ENCODE measurements at places on chromosomes 7 and 10.

DNA sequence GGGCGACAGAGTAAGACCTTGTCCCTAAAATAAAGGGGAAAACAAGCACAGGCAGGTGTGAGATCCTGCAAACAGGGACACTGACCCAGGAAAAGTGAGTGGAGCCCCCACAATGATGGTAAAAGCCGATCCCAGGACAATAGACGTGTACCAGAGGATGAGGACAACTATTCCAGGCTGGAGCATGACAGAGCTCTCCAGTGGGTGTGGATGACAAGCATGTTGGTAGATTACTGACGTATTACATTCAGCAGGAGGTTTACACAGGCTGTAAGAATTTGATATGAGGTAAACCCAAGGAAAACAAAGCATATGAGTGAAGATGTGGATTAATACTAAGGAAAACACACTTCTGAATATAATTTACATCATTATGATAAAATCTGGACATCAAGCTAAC, 27.8 kb upstream of the SMURF1 start:
- no peak for DNase-seq

DNA sequence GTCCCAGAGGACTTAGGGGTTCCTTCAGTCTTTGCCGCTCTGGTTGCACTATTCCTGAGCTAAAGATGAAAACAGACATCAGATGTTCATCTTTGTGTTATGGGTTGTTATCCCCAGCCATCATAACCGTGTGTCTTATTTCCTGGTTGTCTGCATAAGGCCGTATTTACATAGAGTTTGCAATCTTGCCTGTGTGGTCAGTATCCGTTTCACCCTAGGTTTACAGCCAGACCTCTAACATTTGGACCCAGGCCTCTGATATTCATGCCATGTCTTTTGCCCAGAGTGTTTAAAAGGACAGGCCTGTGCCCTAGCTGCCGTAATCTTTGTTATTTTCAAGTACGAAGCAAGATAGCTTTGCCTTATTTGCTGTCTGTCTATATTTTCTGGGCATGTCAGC, 26.6 kb downstream of the LRRC4 start:
- DNase-seq, result no peak

- no peak for DNase-seq
Measured at GRCh38 chr10:19577381-19577780, 238.9 kb upstream of the PLXDC2 start.

DNA sequence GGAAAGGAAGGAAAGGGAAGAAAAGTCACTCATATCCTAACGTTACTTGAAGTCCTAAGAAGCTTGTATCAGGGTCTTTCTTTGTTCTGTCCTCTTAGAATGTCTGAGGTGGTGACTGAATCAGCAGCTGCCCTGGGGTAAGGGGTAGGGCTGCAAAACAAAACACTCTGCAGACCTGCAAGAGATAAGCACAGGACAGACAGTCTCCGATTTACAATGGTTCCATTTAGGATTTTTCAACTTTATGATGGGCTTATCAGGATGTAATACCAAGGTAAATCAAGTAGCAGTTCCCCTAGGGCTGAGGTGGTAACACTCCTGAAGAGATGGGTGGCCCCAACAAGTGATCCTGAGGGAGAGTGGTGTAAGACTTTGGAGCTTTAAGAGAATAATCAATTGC, 16.5 kb downstream of the KDM7A start:
- DNase-seq, result no peak

DNA sequence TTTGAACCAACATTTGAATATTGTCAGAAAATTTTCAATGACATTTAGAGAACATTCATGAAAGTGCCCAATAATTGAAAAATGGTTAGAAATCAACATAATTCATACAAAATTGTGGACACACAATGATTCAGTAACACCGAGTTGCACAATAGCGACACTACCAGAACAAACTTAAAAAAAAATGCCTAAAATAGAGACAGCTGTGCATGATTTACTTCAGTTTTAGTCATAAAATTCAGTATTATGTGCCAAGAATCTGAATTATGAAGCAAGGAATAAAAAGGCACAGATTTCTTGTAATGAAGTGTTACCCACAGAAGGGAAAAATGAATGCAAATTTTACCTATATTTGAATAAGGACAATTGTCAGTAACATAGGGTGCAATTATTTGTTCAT, 396.0 kb downstream of the SEMA3D start:
- no peak for DNase-seq

DNA sequence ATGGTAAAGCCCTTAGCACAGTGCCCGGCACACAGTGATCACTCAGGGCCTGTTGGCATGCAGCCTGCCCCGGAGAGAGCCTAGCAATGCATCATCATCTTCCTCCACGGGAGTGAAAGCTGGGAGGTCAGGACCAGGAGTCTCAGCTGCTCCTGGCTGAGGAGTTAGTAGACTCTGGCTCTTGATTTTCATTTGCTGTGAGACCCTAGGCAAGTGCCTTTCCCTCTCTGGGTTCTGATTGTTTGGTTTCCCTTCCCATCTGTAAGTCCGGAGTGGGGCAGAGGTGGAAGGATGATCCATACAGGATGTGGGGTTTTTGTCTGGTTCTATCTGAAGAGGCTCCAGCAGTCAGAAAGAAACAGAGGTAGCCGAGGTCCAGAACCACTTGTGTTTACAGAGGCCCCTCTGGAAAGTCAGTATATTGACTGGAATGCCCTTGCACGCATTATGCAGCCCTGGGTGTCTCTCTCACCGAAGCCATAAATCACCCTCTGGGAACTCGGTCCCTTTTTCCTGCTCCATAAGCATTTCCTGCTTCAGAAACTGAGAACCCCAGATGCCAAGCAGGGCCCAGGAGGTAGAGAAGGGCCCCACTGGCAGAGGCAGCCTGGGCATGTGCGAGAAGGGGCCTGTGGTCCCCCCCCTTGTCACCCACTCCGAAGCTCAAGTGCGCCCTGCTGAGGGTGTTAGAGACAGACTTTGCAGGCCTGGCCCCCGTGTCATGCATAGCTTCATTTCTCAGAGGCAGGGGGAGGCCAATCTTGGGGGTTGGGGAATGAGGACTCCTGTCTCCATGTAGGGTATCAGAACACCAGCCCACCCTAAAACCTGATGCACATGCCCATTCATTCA, 8.5 kb downstream of the UNC5B start:
- DNase-seq, result no peak

DNA sequence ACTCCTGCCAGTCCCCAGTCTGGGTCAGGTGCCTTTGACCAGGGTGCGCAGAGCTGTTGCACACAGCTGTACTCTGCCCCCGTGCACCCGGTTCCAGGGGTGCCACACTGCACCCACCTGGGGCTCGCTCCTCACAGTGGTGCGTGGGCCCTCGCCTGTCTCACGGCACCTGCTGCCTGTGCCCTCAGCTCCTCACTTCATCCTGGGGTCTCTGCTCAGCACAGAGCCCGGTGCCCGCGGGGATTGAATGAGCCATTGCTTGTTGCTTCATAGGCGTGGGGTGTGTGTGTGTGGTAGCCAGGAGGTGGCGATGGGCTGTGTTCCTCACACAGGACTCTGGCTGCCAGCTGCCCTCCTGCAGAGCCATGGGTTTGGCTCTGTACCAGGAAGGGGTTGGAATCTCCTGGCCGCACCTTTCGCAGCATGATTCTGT, 18.5 kb downstream of the EIF3B start:
- no peak for DNase-seq

GRCh38 chr7:64881461-64882287, 21.4 kb upstream of the ZNF273 start:
- no peak for DNase-seq

- DNase-seq, result no peak
Measured at GRCh38 chr10:66982792-66983474, 57.1 kb downstream of the LRRTM3 start.

DNA sequence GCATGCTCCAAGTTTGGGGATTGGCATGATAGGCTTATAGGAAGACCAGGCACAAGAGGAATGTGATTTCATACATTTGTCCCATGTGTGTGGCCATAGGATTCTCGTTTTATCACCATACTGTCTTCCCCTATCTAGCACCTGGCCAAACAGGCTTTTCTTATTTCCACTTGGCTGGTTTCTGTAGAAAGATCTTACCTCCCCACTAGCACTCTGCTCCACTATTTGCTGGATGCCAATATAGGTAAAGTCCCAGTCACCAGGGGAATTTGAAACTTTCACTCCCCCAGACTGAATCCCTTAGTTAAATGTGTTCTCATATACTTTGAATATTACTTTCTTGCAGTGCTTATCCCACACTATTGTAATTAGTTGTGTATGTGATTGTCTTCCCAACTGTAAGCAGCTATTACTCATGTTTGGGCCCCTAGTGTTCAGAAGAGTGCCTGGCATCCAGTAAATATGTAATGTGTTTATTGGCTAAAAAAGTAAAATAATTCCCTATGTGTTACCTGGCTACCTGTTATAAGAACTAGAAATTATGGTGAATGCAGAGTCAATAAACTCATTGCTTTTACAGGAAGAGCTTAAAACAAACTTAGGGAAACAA, 109.0 kb downstream of the LRMDA start:
- DNase-seq, result no peak

DNA sequence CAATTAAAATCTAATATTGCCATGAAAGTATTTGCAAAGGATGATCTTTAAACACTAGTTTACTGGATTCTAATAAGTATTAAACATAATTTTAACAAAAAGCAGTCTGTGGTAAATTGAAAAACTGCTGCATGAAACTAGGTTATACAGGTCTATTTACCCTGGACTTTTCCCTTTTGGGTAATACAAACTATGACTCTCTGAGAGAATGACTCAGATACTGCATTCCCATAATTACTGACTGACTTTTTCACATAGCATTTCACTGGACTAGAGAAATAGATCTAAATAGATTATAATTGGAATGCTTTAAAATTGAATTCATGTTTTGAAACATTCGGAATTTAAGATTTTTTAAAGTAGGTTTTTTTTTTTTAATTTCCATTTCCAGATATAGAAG, 395.7 kb downstream of the THSD7A start:
- DNase-seq, result no peak

DNA sequence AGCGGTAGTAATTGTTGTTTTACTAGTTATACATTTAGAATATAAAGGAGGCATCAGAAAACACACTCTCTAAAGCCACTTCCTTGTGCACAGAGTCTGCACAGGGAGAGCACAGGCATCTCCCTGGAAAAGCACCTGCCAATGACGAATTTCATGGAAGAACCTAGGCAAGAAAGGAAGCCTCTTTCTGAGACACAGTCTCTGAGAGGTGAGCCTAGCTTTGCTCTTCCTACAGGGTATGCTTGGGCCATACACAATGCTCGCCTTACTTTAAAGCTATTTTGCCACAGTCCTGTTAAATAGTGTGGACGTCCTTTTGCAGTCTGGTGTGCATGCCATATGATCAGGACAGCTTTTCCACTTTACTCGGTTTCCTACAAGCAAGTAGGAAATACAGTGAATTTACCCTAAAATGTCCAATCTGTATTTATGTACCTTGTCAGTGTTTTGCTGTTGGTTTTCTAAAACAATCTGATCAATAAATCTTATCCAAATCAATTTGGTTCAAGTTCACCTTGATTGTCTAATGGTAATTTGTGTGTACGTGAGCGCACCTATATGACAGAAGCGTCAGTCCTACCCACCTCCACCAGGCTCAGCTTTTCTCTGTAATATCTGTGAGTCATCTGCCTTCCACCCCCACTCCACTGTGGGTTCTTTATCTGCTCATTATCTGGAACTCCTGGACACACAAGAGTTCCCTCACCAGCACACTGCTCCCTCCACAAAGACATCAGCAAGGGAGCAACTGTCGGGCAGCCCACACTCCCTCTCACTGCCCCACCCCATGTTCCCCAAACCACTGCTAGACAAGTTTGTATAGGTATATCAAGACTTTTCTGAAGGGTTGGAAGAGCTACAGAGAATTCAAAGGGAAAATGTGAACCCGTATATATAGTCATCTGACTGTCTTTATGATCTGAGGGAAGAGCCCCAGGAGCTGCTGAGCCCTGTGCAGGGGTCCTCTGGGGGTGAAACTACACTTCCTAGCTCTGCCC, 65.2 kb downstream of the KLHDC10 start:
- no peak for DNase-seq

DNA sequence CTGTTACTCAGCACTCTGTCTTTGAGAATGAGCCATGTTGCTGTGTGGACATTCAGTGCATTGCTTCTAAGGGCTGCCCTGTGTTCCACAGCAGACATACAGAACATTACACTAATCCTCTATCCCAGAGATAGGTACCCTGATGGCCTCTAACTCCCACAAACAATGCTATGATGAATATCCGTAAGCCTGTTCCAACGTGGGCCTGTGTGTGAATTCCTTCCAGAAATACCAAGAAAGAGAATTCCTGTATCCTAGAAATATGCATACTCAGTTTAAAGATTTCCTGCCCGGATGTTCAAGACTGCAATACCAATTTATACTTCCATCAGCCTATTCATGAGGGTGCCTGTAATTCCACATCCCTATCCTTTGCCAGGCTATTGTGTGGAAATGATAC, 21.3 kb upstream of the ST8SIA6 start:
- DNase-seq, result no peak

DNA sequence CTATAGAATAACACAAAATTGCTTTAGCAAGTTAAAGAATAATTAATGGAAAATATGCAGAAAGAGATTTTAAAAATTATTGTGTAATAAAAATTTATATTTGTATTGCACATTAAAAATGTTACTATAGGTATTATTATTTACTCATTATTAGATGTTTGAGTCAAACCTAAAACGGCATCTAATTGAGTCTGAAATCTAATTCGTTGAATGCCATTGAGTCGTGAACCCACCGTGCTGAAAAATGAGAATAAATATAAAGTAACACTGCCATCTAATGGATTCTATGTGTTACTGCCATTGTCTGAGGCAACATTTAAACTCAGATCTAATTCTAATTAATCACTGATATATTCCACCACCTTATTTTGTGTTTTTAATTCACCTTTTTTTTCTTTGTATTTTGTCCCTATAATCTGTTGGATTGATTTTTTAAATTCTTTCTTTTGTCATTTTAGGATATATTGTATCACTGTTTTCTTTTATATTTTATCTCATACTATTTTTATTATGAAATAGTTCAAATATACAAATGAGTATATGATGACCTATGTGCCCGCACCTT, 62.2 kb downstream of the SAMD9 start:
- DNase-seq, result no peak

- DNase-seq, result no peak
Measured at GRCh38 chr10:79492839-79493238, 19.5 kb upstream of the EIF5AL1 start.

DNA sequence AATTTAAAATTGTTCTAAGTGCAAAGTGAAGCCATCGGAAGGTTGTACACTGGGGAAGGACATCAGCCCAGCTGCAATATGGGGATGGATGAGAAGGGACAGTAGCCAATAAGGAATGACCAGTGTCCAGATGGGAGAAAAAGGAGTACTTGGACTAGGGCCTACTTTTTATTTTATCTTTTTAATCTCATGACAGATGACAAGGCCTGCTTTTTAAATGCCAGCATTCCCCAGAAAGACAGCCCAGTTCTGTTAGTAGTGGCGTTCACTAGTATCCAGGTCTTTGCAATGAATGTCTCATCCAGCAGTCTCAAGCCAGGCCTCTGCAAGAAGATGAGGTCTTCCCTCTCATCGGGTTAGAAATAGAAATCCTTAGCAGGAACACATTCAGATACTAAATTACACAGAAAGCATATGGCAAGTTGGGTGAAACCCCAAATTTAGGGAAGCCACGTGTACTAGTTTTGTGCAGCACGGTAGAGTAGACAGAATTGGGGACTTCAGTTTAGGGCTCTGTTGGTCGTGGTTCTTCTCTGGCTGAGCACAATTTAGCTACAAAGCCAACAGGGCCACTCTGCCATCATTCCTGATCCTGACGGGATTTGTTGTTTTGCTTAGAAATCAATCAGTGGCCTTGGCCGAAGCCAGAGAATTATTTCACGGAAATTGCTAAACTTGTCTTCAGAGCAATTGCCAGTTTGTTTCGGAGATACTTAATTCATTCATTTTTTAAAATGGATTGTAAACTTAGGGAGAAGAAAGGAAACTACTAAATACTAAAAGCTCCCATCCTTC, 227.8 kb downstream of the ARHGAP21 start:
- no peak for DNase-seq

All from stimulated activated CD8-positive, alpha-beta memory T cell treated with anti-CD3 and anti-CD28 coated beads, Interleukin-7, amount 100 ng/mL, for 4 hours (primary cell).